Ureter (tissue), 1 donor: ENCODE measurements at places on chromosomes 4 and X.

- DNase-seq = no peak
These were observed 8.7 kb upstream of the FGFR3 start for GRCh38 chr4:1784395-1784788.

- DNase-seq = no peak
These were observed 62.5 kb upstream of the TMEM164 start for GRCh38 chrX:109940411-109940810.

- no peak for DNase-seq
These were observed 63.6 kb upstream of the NRK start for GRCh38 chrX:105758754-105759153.

DNA sequence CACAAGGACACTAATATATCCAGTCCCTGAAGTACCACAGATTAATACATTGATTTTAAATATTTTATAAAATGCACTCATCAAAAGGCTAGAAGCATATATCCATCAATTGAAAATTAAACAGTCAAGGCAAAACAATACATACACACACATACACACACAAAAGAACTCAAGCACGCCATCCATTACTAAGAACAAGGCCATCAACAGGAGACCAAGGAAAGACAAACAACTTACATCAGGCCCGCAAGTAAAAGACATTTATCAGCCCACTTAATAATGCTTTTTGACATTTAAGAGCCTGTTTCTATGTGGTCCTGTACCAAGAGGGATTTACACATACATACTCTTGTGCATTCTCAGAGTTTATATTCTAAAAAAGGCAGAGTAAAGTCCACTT lies 50.0 kb upstream of the ZNF827 start:
- no peak for DNase-seq

GRCh38 chr4:109728385-109728784 lies 1.5 kb downstream of the PLA2G12A start:
- DNase-seq = no peak

DNA sequence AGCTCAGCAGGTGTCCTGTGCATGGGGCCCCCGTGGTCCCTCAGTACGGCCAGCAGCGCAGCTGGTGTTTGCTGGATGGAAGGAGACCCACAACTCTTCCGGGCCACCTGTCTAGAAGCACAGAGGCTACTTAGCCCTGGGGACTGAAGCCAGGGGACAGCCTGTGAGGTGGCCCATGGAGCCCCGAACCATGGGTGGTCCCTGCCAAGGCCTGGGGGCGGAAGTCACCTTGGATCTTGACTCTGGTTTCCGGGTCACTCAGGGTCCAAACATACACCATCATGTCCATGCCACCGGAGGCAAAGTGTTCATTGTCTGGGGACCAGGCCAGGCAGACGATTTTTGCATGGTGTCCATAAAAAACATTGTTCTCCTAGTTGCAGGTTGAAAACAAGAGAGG lies 39.5 kb downstream of the WDR1 start:
- DNase-seq = no peak

DNA sequence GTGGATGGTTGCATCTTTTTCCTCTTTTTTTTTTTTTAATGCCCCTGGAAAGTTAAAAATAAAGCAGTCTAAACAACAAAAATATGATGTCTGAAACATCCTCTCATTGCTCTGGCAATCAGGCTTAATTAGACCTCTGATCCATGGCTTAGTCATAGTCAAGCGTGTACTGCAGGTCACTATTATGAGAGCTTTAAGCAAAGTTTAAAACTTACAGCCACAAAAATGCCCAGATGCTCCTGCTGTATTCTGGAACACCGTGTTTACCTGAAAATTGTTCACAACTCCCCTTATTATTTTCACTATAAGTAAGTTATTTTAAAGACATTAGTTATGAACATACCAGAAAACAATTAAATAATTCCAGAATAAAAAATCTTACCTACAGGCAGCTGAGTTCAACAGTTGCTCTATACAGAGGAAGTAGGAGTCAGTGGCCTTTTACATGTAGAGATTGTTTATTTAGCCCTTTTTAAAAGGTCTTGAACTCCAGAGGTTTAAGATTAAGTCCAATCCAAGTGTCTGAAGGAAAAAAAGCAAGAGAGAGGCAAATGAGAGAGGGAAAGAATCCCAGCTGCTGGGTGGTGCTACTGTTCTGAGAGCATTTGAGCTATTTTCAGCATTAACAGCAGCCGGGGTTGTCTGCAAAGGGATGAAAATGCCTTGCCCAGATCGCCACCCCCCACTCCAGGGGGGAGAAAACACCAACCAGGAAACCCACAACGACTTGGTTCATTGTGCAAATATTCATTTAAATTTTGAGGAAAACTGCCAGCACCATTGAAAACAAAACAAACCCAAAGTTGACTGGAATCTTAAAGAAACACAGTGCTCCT lies 36.9 kb downstream of the SORBS2 start:
- no peak for DNase-seq

GRCh38 chr4:188719794-188720193 lies 580.6 kb downstream of the TRIML1 start:
- DNase-seq = no peak

DNA sequence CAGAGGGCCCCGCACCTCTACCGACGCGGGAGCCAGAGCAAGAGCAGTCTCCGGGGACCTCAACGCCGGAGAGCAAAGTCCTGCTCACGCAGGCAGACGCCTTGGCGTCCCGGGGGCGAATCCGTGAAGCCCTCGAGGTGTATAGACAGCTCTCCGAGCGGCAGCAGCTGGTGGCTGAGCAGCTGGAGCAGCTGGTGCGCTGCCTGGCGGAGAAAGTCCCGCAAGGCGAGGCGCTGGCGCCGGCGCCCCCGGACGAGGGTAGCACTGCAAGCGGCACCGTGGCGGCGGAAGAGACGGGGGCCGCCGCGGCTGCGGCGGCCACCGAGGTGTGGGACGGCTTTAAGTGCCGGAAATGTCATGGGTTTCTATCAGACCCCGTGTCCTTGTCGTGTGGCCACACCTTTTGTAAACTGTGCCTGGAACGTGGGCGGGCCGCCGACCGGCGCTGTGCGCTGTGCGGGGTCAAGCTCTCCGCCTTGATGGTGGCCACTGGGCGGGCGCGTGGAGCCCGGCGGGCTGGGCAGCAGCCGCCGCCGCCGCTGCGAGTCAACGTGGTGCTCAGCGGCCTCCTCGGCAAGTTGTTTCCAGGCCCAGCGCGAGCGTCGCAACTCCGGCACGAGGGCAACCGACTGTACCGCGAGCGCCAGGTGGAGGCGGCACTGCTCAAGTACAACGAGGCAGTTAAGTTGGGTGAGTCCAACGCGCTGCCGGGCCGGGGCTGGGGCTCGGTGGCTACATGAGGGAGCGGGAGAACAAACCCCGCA lies 672 bp downstream of the LONRF3 start:
- DNase-seq = peak; percentile 46

- no peak for DNase-seq
These were observed 44.8 kb downstream of the GRIA2 start for GRCh38 chr4:157265281-157265680.

GRCh38 chr4:144647590-144647989 lies 1.6 kb downstream of the HHIP start:
- DNase-seq = no peak

- DNase-seq = peak; percentile 52
These were observed 274.6 kb downstream of the ANKRD50 start for GRCh38 chr4:124437853-124438495.
